ENCODE measurements at places on chromosomes 3 and 15.

GRCh38 chr3:99357131-99357530 is 281.3 kb upstream of the COL8A1 start:
- no peak for DNase-seq

- DNase-seq: no peak
Measured at GRCh38 chr3:67580430-67581000, 73.9 kb downstream of the SUCLG2 start.

DNA sequence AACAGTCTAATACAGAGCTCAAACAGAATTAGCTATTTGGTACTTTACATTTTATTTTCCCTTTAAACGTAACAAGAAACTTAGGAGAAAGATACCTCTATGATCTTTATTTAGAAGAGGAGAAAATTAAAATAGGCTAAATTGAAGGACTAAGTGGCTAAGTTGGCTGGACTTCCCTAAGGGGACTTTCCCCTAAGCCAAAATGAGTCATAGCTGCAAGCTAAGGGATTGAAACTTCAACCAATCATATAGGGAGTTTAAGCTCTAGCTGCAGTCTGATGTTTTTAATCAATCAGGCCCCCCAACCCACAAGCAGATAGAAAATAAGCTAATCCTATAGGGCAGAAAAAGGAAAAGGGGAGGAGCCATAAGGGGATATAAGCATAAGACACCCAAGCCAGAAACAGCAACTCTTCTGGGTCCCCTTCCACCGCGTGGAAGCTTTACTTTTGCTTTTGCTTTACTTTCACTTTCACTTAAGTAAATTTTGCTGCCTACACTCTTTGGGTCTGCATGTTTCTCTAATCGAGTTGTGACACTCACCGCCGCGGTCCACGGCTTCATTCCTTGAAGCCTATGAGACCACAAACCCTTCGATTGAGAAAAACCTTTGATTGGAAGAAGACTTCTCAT is 1108.5 kb upstream of the EPHA6 start:
- DNase-seq: no peak

- no peak for DNase-seq
Measured at GRCh38 chr3:164507886-164508285, 570.4 kb downstream of the SI start.

GRCh38 chr3:24510030-24510648 is 15.5 kb upstream of the THRB start:
- no peak for DNase-seq

GRCh38 chr3:183247011-183247589 is 6.0 kb upstream of the B3GNT5 start:
- DNase-seq: no peak

DNA sequence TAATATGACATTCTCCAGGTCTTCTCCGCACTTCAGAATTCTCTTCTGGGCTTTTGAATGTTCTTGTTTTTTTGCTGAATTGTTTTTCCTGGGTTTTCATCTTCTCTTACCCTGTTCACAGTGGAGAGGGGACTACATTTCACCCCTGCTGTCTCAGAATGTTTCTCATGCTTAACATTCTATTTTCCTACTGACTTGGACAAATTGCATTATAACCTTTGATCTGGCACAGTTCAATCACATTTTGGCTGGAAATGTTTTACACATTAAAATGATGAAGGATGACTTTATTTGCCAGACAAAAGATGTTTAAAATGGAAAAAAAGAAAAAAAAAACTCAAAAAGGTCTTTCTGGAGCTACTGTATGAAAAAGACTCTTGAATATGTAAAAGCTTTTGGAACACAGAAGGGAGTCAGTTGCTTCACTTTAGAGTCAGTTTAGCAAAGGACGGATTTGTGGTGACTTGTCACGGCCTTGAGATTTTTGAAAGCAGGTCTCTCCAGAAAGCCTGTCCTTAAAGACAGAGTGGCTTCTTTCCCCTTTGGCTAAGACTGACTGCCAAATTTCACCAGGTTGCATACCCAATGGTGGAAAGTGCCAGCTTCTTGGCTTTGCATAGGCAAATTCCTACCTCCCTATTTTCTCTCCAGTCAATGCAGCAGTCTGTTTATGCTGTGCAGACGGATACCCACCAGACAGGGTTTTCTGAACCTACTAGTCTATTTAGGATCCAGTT is 401.0 kb upstream of the TBL1XR1 start:
- DNase-seq: no peak

- no peak for DNase-seq
Measured at GRCh38 chr3:116129187-116129946, 315.9 kb downstream of the LSAMP start.

DNA sequence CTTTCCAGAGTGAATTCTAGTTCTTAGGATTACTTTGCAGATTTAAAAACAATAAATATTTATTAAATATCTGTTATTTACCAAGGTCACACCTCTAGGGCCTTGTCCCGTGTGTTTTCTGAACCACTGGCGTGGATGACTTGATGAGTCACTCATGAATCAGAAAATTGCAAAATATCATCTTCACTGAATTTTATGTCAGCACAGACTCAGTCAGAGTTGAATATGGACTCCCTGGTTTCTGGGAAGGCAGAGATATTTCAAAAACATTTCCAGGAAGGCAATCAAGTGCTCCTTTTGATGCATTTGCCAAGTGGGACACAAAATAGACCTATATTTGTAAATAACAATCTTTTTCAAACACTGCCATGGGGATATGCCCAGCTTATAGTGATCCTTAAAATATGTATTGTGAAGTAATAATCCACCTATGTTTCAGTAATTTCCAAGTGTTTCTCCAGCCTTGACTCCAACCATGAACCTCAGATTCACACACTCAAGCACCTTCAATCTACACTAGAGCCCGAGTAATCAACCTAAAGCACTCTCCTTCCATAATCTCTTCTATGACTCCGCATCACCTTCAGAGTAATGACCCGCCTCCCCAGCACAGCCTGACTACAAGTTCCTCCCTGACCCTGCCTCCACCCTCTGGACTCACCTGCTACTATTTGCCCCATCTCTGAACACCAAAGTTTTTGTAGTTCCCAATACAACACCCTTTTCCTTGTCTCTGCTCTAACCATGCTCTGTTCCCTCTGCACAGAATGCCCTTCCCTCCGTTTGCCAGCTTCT is 24.3 kb downstream of the DPH3 start:
- no peak for DNase-seq

- DNase-seq: no peak
Measured at GRCh38 chr15:33150431-33150941, 44.0 kb downstream of the FMN1 start.

DNA sequence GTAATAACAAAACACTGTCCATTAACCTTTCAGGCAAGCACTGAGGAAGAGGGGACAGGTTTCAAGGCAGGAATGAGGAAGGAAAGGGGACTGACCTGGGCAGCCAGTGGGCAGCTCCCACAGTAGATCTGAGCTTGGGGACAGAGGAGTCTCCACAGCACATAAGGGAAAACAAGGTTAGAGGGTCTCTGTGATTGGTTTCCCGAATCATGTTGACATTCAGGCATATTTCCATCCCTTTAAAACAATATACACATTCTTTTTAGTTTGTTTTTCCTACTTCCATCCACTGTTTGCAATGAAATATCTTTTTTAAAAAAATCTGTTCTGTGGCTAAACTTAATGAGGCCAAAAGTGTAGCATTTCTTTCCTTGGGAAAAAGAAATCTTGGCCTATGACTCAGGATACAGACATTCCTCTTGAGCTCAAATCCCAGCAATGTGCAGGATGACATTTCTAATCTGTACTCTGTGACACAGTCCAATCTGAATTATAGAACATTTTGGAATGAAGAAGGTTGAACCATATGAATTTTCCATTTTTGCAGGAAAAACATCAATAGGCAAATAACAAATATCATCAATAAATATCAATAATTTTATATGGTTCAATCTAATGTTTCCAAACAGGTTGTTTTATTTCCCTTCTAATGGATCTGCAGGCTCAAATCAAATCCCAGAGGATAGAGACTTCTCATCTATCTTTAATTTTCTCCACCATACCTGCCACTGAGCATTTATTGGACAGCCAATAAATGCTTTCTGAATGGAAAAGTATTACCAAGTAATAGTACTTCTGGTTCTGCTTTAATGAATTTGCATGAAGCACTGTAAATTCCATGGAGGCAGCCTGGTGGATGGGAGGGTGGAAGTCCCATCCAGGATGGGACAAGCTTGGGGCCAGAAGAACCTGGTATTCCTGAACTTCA is 54.1 kb downstream of the ITGB5 start:
- no peak for DNase-seq

DNA sequence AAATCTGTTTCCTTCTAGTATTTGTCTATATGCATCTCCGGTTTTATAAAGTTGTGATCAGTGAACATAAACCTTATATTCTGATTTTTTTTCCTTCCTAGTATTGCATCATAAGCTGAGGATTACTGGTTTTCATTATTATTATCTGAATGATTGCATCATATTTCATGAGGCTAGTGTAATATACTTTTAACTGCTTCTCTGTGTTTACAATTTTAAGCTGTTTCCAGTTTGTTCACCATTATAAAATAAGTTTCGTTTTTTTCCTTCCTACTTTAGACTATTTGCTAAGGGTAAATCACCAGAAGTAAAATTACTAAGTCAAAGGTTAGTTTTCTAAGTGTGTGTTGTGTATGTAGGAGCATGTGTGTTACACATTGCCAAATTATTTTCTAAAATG is 20.2 kb downstream of the SEMA6D start:
- no peak for DNase-seq

DNA sequence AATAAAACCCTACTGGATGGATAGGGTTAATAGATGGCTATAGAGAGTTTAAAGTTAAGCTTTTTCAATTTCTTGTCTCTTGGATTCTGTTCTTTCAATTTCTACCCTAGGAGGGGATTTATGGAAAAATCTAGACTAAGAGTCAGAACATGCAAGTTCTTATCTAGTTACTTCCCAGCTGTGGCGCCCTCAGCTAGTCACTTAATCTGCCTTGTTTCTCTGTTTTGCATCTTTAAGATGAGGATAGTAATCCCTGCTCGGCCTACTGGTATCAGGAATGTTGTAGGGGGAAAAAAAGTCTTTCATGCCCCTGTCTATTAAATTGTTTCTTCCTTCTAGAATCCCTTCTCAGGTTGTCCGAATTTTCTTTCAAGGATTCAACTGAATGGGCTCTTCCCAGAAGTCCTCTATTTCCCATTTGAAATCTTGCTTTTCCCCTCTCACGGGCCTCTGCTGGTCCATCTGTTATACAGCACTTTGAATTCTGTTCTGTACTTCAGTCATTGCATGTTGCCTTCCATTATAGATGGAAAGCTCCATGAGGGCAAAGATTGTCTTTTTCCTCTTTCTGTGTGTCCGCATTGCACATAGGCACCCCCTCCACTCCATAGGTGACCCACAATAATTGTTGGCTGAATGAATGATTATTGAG is 4.4 kb downstream of the KCTD6 start:
- DNase-seq: no peak

DNA sequence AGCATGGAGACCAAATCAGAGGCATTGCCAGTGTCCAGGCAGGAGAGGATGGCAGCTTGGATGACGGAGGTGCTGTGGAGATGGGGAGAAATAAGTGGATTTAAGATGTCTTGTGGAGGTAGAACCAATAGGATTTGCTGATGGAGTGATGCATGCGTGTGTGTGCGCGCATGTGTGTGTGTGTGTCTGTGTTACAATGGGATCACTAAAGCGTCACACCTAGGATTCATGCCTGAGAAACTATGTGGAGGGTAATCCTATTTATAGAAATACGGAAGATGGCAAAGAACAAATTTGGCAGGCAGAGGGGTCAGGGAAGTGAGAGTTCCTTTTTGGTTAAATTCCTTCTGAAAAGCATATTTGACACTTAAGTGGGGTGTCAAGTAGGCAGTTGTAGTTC is 64.8 kb upstream of the ARL8B start:
- no peak for DNase-seq

DNA sequence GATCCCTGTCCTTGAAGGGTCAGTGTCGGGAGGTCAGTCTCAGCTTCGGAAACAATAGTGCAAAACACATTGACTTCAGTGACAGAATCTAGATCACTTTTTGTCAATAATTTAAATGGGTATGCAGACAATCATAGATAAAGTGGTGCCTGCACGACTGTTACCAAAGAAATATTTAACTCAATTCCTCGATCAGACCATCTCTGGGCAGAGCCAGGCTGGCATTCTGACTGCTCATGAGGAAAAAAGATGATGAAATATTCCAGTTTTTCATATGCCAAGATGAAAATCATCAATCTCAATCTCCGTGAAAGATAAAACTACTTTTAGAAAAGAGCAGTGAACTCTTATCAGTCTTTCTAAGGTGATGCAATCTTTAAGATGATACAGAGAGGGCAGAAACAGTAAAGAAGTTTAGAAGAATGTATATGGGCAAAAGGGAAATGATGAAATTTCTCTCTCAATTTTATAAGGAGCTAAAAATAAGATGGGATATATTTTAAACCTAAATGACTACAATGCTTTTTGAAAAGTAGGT is 169.9 kb downstream of the WDR72 start:
- no peak for DNase-seq

- DNase-seq: no peak
Measured at GRCh38 chr3:61387817-61388216, 136.6 kb upstream of the FHIT start.

Measured in GM13976 (cell line).